ENCODE measurements at places on chromosomes 6 and 20.
A peak's percentile ranks its signal among the peaks of the same experiment; 100 is the strongest.

GRCh38 chr20:53918949-53919361 is 151.4 kb downstream of the BCAS1 start:
- no peak for DNase-seq

- DNase-seq: peak; percentile 78
Measured at GRCh38 chr20:10665791-10666190, 8.0 kb downstream of the JAG1 start.

DNA sequence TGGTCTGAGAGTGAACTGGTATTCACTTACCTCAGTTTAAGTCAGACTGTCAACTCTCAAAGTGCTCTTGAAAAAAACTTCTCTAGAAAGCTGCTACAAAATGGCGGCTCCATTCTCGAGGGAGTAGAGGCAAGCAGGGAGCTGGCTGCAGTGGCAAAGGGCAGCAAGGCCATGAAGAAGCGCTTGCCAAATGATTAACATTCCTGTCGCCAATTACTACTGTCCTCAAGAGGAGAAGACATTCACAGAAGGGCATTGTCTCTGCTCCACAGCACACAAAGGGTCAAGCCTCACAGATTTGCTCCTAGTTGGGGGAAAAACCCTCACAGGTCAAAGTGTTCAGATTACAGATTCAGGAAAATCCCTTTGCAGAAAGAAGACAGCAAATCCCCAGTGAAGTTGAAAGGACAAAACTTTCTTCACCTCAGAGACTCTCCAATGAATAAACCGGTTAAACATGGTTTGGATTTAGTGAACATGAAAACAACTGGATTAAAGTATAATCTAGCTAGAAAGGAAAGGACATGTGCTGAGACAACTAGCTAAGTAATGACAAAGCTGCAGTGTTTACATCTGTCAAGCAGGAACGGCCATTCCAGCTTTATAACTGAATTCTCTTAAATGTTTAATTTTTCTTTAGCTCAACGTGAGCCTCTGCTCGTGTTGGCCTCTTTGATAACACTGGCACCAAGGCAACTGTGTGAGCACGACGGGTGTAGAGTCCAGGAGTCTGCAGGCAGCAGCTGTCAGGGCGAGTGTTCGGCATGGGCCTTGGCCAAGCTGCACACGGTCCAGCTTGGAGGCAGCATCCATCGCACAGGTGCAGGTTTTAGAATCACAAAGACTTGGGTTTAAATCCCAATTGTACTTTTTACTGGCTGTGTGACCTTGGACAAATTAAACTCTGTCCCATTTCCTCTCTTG is 37.6 kb downstream of the NR2E1 start:
- DNase-seq: no peak

DNA sequence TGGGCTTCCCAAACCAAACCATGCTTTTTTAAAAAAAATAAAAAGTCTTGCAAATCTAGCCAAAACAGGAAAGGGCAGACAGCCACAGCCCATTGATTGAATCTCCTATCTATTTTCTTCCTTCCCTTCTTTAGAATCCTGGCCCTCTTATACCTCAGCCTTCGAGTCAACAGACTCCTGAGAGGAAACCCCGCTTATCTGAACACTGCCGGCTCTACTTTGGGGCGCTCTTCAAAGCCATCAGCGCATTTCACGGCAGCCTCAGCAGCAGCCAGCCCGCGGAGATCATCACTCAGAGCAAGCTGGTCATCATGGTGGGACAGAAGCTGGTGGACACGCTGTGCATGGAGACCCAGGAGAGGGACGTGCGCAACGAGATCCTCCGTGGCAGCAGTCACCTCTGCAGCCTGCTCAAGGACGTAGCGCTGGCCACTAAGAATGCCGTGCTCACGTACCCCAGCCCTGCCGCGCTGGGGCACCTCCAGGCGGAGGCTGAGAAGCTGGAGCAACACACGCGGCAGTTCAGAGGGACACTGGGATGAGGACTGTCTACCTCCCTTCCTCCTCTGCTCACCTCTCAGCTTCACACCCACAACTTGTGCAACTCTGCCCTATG is 10.1 kb upstream of the RTF2 start:
- DNase-seq: no peak

DNA sequence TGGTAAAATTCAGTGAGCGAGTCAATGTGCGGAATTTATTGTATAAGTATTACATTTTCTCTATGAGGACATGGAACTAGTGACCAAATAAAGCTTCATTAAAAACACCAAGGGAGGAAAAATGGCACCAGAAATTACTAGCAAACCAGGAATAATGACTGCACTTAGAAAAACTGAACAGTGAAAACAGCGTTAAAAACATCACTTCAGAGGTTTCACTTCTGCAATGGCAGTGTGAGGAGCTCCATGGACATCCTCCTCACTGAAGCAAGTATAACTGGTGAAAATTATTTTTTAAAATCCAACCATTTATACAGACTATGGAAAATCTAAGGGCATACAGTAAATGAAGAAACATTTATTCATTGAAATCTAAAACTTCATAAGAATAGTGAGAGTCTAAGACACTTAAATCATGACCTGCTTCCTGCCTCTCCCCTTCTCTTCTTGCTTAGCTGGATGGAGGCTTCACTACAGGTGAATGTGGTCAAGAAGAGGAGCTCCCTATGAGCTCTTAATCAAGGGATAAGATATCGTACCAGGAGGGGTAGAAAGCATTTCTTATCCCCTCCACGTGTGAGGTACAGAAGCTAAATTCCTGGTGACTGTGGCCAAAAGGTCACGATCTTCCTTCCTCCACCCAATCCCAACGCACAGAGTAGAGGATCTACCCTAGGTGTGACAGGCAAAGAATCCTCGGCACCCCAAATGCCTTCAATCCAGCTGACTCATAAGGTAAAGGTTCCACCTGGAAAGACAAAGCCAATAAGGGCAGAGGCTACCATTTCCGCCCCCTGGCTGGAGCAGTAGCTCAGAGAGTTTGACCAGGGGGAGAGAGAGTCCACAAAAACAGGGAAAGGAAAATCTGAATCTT is 12.3 kb upstream of the ASF1A start:
- DNase-seq: no peak

DNA sequence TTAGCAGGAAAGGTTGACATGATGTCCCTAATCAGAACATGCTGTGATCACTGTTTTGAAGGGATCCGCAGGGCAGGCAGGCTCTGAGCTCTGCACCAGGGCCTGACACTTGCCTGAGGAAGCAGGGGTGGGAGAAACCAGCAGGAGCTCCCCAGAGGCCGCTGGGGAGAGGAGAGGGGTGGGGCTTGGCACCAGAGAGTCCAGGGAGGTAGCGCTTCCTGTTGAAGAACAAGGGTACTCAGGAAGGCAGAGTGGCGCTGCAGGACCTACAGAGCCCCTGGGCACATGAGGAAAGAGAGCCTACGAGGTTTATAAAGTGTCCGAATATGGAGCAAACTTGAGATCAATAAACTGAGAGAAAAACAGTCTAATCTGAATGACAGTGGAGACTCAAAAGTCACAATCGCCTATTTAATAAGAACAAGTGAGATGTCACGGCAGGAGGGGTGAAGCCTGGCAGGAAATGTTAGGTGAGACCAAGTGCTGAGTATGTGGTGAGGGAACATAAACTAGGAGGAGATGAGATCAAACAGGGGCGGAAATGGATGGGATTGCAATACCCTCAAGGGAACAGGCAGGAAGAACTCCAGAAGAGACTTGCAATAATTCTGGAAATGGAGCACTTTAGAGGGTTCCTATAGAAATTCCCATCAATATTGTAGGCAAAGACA is 5.8 kb upstream of the TBXT start:
- DNase-seq: no peak

- DNase-seq: no peak
Measured at GRCh38 chr6:155384321-155384952, 70.2 kb upstream of the TFB1M start.

GRCh38 chr20:11271920-11272594 is 598.3 kb upstream of the JAG1 start:
- DNase-seq: no peak

DNA sequence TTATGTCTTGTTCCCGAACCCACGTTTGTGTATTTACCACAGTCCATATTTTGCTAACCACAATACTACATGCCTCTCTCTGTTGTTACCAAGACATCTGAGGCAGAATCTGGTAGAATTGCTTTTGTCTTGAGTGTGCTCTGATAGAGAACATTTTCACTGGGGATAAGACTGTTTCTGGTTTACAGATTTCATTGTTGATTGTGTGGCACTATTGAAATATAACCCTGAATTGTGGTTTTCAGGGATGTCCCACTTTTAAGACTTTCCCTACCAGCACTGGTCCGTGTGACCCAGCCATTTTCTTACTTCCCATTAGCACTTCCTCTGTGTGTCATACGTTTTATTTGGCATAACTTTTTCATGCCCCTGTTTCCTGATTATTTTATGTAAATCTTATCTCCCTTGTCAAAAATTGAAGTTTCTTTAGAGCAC is 12.2 kb downstream of the NCOA7 start:
- DNase-seq: no peak

- no peak for DNase-seq
Measured at GRCh38 chr20:39289316-39289715, 327.2 kb downstream of the DHX35 start.

DNA sequence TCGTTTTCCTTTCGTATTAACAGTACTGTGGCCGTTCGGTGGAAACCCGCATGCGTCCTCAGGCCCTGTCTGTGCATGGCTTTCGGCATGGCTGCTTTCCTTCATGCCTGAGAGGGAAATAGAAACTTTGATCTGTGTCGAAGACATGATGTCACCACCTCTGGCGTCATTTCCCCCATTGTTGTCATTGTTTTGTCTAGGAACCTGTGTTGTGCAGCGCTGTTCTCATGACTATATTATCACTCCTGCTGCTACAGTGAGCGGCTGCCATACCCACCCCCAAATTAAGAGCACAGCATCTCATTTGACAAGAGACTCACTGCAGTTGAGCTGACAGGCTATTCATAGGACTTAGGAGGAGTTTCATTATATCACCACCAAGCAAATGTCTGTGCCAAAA is 172.3 kb downstream of the TMEM242 start:
- DNase-seq: no peak

DNA sequence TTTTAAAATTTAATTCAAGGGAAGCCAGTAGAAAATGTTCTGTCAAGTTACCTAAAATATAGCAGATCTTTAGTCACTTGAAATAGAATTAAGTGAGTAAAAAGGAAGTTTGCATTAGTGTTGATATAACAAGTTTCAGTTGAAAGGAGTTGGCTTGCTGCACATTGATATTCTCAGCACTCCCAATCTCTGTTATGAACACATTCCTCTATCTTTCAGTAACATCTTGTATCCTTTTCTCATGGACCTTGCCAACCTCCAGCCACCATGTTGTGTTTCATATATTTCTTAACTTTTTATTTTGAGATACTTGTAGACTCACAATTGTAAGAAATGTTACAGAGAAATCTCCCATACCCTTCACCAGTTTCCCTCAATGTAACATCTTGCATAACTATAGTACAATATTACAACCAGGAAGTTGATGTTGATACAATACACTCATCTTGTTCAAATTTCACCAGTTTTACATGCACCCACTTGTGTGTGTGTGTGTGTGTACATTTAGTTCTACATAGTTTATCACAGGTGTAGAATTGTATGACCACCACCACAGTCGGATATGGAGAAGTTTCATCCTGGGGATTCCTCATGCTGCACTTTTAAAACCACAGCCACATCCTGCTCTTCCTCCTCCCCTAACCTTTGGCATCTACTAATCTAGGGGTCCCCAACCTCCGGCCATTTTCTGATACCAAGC is 20.2 kb upstream of the PAQR8 start:
- DNase-seq: no peak

DNA sequence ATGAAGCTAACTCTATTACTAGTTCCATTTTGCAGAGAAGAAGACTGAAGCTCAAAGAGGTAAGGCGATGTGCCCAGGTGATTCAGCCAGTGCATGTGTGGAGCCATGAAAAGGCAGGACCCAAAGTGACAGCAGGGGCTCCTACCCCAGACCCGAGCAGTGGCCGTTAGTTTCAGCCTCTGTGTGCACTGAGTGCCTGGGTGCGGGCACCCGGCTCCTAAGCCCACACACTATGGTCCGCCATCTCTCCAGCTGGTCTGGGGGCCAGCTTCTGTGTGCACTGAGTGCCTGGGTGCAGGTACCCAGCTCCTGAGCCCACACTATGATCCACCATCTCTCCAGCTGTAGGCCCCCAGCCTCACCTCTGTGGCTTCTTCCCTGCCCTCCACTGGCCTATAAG is 123.5 kb upstream of the CST7 start:
- DNase-seq: no peak

DNA sequence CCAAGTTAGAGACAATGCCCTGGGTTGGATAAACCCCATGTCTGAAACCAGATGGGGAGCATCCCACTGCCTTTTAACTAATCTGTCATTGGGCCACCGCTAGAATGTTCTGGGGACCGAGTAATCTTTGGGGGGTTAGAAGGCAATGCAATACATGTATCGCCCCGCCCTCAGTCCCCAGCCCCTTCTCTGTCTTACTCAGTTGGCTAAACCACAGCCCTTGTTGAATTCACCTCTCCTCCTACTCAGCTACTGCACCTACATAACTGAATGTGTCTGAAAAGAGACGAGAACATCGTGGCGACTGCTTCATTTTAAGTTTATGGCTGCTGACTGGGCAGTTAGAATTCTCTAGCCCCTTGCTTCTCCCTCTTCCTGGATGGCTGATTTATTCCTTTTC is 15.1 kb upstream of the CCR6 start:
- DNase-seq: peak; percentile 7

DNA sequence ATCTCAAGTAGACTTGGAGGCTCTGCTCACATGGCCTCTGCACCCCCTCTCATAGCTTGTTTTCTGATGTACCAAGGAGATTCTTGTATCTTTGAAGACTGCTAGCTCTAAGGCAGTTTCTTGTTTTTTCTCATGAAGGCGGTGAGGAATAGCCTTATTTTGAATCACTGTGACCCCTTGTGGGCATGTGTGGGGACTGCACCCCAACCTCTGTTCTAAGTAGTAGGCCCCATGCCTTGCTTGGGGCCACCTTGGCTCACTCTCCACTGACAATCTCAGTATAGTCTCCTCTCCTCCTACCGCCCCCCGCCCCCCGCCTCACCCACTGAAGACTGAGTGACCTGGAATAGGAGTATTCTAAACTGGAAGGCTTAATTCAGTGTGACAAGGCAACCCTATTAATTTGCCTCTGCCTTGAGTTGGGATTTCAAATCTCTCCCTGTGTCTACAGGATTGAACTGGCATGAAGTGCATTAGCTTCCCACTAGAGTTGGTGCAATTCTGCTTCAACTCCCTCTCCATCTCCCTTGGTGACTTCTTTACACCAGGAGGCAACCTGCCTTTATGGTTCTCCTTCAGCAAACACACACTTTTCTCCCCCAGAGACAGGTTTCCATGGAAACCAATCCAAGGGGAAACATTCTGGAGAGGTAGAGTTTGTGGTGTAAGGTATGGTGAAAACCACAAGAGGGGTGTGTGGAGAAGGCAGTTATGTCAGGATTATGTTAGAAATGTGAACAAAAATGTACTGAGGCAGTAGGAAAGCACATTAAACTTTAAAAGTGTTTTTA is 75.4 kb upstream of the ECI2 start:
- DNase-seq: peak; percentile 59

GRCh38 chr20:63254232-63254605 is at the start of gene NKAIN4:
Gene NKAIN4 (minus strand): TSS chr20:63254463. CDS start chr20:63254450, 13 bp downstream.
- DNase-seq: no peak

- DNase-seq: no peak
Measured at GRCh38 chr6:137391061-137391814, 103.0 kb downstream of the OLIG3 start.

- no peak for DNase-seq
Measured at GRCh38 chr20:16619953-16620352, 46.7 kb upstream of the KIF16B start.

Measured in breast epithelium (tissue), 4 donors.